ENCODE measurements at places on chromosomes 7 and 10. TPM values are rescaled to one million over a fixed set of nuclear protein-coding genes. Genes with fewer than 3 reads are reported as not detected.

Gene STK31
- total RNA-seq: not detected

Gene TMEM176B
- total RNA-seq: 34.0 TPM

Gene TMEM270
- total RNA-seq: not detected

Gene MLXIPL
- total RNA-seq: 0.41 TPM

Gene TTYH3
- 10.9 TPM for total RNA-seq

Gene CPXM2
- 4.5 TPM for total RNA-seq

Gene CPA5
- not detected for total RNA-seq

Gene SPDYE2
- not detected for total RNA-seq

Gene CALY
- not detected for total RNA-seq

Gene ALOX5
- total RNA-seq: 3.2 TPM

Gene C10orf90
- total RNA-seq: not detected

Gene DYDC2
- total RNA-seq: not detected

Gene HMX3
- total RNA-seq: not detected

Gene NCOA4
- total RNA-seq: 270 TPM
